ENCODE measurements at places on chromosomes 3 and 15. TPM values are rescaled to one million over a fixed set of nuclear protein-coding genes. Genes with fewer than 3 reads are reported as not detected.

MINAR1 gene
- 0.52 TPM for total RNA-seq

CCK gene
- 0.59 TPM for total RNA-seq

ZNF501 gene
- total RNA-seq: 8.5 TPM

STAC gene
- total RNA-seq: 1.2 TPM

STRIT1 gene
- not detected for total RNA-seq

IL17RE gene
- 1.6 TPM for total RNA-seq

GTF2E1 gene
- 42.6 TPM for total RNA-seq

GPR149 gene
- not detected for total RNA-seq

CPN2 gene
- 0.22 TPM for total RNA-seq

IGF2BP2 gene
- 143 TPM for total RNA-seq

SLC51B gene
- total RNA-seq: not detected

VGLL3 gene
- 2.0 TPM for total RNA-seq

CCDC191 gene
- total RNA-seq: 4.4 TPM

KCNMB2 gene
- not detected for total RNA-seq

TGM5 gene
- total RNA-seq: not detected

SLC26A6 gene
- 65.1 TPM for total RNA-seq

MESP2 gene
- 0.20 TPM for total RNA-seq

THRB gene
- 0.50 TPM for total RNA-seq

ARHGAP11A gene
- 61.0 TPM for total RNA-seq

TMEM41A gene
- 21.4 TPM for total RNA-seq

SLC51A gene
- 2.4 TPM for total RNA-seq

PIK3CB gene
- total RNA-seq: 55.7 TPM

SCAMP5 gene
- 33.5 TPM for total RNA-seq

LZTFL1 gene
- 18.9 TPM for total RNA-seq

MRPL46 gene
- 23.9 TPM for total RNA-seq

CGNL1 gene
- total RNA-seq: 98.0 TPM

EPHB1 gene
- 2.4 TPM for total RNA-seq

CADPS gene
- 11.7 TPM for total RNA-seq

BTLA gene
- not detected for total RNA-seq

FAM81A gene
- total RNA-seq: 0.41 TPM

SLC24A5 gene
- total RNA-seq: not detected

P2RY13 gene
- total RNA-seq: not detected

DGKG gene
- 0.86 TPM for total RNA-seq

IL12A gene
- 0.29 TPM for total RNA-seq

GPR62 gene
- total RNA-seq: 0.41 TPM

EID1 gene
- total RNA-seq: 112 TPM

MKRN2OS gene
- total RNA-seq: not detected

SNX22 gene
- total RNA-seq: 1.9 TPM

KLHL40 gene
- total RNA-seq: not detected

SMAD6 gene
- 150 TPM for total RNA-seq

MANF gene
- total RNA-seq: 234 TPM

GOLGA6L4 gene
- total RNA-seq: 4.3 TPM

PLSCR4 gene
- 12.3 TPM for total RNA-seq

GADL1 gene
- total RNA-seq: not detected

CSPG5 gene
- 0.70 TPM for total RNA-seq

IL17RB gene
- 8.4 TPM for total RNA-seq

MORC1 gene
- total RNA-seq: not detected

ALDH1L1 gene
- 1.5 TPM for total RNA-seq
